ENCODE measurements at places on chromosomes 5 and 9.

- DNase-seq, result no peak
Observed at GRCh38 chr5:89421035-89421434, 538.1 kb upstream of the MEF2C start.

GRCh38 chr9:134709512-134710270 is 68.1 kb downstream of the COL5A1 start:
- no peak for DNase-seq

DNA sequence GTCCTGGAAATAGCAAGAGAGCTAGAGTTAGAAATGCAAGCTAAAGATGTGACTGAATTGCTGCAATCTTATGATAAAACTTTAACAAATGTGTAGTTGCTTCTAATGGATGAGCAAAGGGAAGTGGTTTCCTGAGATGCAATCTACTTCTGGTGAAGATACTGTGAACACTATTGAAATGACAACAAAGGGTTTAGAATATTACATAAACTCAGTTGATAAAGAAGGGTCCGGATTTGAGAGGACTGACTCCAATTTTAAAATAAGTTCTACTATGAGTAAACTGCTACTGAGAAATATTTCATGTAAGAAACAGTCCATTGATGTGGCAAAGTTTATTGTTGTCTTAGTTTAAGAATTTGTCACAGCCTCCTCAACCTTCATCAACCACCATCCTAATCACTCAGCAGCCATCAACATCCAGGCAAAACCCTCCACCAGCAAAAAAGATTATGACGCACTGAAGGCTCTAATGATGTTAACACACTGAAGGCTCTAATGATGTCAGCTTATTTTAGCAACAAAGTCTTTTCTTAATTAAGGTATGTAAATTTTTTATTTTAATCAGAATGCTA is 376.2 kb downstream of the CDH10 start:
- no peak for DNase-seq

GRCh38 chr5:151864061-151864748 is 60.4 kb downstream of the GLRA1 start:
- DNase-seq, result no peak

- DNase-seq, result no peak
Observed at GRCh38 chr5:119512277-119512676, 60.0 kb downstream of the HSD17B4 start.

GRCh38 chr9:99885747-99886146 is 20.7 kb upstream of the STX17 start:
- DNase-seq, result no peak

DNA sequence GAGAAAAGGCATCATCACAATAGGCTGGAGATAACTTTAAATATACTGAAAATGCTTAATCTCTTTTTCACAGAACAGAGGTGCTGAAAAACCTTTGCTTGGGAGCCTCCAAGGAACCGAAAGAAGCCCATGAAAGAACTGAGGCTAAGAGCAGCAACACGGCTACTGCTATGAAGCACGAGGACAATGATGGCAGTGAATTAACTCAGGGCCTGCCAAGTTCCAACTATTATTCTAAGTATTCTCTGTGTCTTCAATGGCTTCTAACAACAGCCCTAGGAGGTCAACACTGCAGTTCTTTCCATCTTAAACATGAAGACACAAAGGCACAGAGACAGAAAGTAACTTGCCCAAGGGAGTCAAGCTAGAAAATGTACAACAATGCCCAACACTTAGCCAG is 293.0 kb upstream of the DAP start:
- DNase-seq, result no peak

- DNase-seq, result no peak
Observed at GRCh38 chr5:1144638-1145396, 33.0 kb upstream of the SLC12A7 start.

DNA sequence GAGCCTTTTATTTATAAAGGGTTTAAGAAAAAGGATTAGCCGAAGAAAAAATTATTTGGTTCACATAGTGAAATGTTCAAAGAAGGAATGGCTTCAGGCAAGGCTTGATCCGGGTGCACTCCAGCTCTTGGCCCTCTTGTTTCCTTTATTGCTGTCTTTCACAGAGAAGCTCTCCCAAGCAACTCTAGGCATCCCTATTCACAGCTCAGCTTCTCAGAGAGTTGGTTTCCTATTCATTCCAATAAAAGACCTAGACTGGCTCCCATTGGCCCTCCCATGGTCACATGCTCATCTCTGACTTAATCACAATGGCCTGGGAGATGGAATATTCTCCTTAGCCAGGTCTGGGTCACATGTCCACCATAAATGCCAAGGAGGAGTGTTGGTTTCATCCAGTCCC is 9.4 kb upstream of the FGFR4 start:
- DNase-seq, result no peak

- no peak for DNase-seq
Observed at GRCh38 chr5:109099081-109099480, 310.7 kb downstream of the PJA2 start.

DNA sequence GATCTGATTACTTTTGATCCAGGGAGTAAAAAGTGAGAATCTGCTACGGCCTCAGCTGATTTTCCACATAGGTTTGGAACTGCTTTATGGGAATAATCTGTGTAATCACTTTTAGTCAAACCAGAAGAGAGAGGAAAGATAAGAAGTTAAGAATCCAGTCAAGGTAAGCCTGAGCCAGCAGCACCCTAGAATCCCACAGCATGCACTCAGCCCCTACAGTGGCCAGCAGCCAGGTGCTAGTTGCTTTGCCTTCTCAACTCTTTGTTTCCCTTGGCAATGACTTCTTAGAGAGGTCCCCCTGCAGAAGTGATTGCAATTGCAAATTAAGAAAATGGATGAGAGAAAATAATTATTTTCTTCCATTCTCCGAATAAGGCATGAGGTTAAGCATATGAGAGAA is 59.7 kb upstream of the TMED7 start:
- no peak for DNase-seq

- DNase-seq, result no peak
Observed at GRCh38 chr5:101720033-101720432, 576.1 kb downstream of the SLCO4C1 start.

DNA sequence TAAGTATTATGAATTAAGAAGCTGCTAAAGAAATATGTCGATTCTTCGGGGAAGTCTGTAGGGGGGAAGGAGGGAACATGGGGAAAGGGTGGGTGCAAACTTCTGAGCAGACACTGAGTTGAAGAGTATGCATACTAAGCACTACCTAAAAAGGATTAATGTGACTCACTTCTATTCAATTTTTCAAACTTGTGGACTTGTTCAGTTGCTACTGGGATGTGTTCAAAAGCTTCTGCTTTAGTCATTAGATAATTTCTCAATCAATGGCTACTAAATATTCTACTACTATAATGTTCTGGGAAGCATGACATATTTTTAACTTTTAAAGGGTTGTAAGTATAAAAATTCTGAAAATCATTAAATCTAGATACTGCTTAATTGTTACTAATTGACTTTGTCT is 109.7 kb upstream of the FER start:
- no peak for DNase-seq

DNA sequence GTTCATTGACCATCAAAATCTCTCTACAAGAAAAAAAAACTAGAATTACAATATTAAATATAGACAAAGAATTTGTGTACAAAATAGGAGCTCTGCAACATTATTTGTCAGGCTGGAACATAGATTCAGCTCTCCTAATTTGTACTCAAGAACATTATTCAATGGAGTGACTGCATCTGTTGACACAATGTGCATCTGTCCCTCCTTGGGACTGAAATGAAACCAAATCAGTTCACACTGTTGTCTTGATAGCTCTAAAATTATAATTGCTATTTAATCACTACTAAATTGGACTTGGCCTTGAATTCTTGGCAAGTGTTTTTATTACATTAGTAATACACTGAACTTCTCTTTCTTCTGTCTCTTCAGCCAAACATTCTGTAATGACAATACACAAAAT is 47.7 kb downstream of the FTMT start:
- no peak for DNase-seq
